ENCODE measurements at places on chromosomes 5 and 9.

GRCh38 chr5:58898538-58898937, 315.7 kb downstream of the RAB3C start:
- no peak for DNase-seq

DNA sequence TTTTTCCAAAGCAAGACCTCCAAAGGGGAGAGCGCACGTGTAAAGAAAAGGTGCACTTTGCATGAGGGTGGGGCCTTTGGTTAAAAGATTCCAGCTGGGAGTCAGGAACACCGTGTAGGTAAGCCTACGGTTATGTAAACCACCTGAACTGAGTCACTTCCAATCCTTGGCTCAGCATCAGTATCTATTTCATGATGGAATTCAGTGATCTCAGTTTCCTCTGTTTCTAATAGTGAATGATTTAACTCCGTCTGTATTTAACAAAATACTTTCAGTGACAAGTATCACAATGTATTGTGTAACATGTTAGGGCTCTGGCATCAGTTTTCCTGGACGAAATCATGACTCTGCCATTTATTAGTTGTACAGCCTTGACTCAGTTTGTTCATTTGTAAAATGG, 1.3 kb upstream of the SVEP1 start:
- DNase-seq = no peak

DNA sequence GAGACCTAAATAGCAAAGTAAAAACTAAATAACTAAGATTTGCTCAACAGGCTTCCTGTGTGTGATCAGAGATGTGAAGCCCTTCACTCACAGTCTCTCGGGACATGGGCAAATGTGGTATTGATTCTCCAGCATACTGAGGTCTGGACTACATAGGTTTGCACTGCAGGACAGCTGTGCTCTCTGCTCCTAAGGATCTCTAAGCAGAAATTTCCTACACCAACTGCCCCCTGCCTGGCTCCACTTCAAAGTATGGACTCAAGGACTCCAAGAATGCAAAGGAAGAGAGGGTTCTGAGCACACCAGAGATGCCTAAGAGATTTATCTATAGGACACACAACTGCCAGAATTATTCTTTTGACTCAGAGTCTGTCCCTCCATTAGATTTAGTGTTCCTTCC, 487.2 kb downstream of the SEMA5A start:
- DNase-seq = no peak

DNA sequence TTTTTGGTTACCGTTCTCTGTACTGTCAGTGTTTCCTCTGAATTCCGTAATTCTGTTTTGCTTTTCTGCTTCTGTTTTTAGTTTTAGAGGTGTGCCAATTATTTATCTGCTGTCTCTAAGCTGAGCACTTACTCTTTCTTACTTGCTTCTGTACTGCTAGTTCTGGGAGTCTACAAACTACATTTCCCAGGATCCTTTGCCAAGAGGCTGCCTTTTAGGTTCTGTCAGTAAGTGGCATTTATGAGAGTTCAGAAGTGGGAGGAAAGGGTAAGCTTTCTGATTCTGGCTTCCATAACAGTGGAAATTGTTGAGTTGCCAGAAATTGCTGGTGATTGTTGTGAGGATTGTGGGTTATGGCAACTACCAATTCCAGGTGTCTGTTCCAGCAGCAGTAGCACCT, 102.4 kb downstream of the OSTF1 start:
- DNase-seq = no peak

DNA sequence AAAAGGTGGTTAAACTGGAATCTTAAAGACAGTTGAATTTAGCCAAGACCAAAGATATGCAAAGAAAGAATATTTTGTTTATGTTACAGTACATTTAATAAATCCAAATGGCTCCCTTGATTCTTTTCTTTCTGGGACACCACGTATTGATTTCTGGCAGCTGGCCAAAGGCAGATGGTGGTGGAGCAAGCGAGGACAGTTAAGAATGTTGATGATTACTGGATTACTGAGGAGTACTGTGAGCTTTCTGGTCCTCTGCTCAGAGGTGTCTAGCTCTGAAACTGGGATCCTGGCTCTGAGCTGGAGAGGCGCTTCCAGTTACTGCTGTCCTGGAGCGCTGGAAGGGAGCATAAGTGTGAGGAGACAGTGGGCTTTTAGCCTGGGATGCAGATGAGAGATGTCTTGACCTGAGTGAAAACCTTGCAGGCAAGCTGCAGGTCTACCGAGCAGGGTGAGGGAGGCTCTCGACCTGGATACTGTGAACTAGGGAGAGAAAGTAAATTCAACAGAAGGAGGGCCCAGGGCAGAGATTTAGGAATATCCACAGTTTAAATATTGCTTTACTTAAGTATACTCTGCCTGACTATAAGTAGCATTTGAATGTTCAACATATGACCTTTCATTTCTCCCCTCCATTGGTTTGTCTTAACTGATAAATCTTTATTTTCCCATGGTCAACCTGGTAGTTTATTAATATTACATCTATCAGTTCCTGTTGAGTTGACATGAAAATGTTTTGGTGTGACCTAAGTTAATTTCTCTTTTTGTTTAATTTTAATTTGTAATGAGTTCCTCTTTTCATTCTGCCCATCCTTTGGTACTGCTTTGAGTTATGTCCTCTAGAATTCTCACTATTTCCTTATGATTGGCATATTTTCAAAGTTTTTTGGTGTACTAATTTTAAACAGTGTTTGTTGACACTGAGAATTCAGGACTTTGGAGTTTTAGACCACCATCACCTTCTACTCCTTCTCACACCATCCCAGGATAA, 3.7 kb downstream of the SYK start:
- DNase-seq = peak; percentile 33

DNA sequence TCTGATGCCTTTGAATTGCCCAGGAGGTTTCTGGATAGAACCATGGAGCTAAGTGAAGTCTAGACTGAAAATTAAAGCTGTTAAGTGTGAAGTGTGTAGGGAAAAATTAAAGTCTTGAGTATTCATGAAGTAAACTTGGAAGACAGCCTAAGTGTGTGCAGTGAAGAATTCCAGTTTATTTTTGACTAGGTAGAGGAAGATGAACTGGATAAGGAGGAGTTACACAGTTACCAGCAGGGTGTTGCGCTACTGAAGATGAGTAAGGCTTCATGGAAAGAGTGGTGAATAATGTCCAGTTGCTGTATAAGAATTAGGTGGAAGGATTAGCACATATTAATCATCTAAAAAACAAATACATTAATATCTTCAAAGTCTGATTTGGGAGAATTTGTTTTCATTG, 5.7 kb upstream of the CHD1 start:
- no peak for DNase-seq

All from NCI-H187 treated with DMSO at 0.1 percent for 48 hours (cell line).